Stimulated activated CD4-positive, alpha-beta T cell treated with anti-CD3 and anti-CD28 coated beads, Interleukin-2, amount 100 ng/mL, for 4 hours (primary cell): ENCODE measurements at places on chromosomes 2 and 18.

GRCh38 chr18:23113576-23113975 is 21.7 kb upstream of the CABLES1 start:
- no peak for DNase-seq

- no peak for DNase-seq
Observed at GRCh38 chr2:61727746-61728145, 126.1 kb downstream of the FAM161A start.

GRCh38 chr2:48165070-48165753 is 258.9 kb upstream of the FBXO11 start:
- no peak for DNase-seq

GRCh38 chr2:109254174-109254904 is 125.3 kb downstream of the SH3RF3 start:
- no peak for DNase-seq

DNA sequence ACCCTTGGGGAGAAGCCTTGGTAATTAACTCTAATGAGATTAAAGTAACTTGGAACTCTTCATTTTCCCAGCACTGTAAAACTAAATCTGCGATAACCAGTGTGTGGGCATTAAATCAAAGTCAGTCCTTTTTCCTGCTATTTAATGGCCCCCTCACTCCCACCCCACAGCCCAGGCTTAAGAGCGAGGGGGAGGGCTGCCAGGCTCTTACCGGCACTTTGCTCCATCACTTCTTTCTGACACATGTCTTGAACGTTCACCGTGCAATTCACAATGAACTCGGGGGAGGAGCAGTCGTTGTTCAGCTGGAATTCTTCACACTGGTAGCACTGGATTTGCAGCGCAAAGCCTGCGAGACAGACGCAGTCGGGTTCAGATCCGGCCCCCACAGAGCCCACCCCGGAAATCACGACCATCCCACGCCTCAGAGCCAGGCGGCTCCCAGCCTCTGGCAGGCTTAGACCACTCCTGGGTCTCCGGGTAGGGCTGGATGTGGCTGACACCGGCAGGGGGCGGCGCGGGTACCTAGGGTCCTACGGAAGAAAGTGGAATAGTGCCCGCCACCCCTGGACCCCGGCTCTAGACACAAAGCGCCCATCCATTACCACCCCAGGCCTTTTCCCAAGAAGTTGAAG is 1.7 kb downstream of the LYPD1 start:
- no peak for DNase-seq

DNA sequence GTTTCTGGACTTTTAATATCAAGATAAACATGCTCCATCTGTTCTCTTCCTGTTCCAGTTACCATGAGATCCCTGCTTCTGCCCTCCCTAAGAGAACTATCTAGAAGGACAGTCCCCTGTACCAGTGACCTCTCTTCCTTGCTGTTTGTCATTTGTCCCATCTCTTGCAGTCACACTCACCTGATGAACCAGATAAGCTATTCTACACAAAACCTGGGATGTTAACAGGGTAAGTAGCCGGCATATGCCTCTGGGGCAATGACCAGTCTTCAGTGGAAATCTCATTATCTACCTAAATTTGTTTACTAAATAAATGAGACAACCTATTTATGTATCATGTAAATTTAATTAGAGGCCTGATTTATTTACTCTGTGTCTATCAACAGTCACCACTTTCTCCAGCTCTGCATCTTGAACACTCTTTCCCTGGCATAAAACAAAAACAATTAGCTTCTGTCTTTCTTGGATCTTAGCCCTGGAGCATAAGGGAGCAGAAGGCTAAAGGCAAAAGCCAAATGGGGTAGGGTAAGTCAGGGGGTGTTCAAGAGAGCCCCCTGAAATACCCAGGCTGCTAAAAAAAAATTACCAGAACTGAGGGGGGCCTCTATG is 337.7 kb downstream of the ALK start:
- DNase-seq, result no peak

GRCh38 chr2:201279079-201279478 is 18.7 kb downstream of the CASP8 start:
- DNase-seq, result no peak

GRCh38 chr18:59697236-59697932 is at the start of gene CCBE1:
TSS of gene CCBE1 (minus strand) at chr18:59697423.
- no peak for DNase-seq

- no peak for DNase-seq
Observed at GRCh38 chr2:79985145-79985544, 319.4 kb downstream of the LRRTM1 start.

DNA sequence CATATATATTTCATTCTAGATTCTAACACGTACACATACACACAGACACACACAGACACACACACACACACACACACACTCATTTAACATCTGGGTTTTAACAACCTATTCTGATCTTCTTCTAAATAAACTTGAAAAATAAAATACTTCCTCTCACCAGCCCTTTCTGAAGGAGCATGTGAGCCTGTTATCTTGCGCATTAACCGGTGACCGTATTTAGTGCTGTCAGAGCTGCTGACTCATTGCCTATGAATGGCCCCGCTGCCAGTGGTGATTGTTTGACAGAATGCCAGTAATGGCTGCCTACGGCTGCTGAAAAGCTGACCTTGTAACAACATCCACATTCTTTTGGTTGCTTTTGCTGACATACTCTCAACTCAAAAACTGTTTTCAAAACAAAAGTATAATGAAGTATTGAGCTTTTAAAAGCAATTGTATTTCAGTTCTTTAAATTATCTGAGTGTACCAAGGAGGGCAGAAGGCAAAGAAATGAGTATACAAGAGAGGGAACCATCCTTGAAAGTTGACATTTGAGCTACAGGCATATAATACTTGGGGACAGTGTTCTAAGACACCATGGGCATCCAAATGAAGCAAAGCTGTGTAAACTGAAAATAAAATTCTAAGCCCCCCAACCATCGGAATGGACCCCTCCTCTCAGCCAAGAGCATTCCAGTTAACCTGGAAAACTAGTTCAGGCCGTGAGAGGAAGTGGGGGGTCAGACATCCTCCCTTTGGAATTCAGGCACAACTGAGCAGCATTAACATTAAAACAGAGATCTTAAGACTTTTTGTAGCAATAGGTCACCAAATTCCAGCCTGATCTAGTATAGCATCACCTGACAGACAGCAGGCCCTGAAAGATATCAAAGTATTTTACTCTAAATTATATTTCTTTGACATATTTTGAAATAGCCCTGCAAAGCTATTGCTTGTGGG is 50.2 kb upstream of the DTNA start:
- no peak for DNase-seq

DNA sequence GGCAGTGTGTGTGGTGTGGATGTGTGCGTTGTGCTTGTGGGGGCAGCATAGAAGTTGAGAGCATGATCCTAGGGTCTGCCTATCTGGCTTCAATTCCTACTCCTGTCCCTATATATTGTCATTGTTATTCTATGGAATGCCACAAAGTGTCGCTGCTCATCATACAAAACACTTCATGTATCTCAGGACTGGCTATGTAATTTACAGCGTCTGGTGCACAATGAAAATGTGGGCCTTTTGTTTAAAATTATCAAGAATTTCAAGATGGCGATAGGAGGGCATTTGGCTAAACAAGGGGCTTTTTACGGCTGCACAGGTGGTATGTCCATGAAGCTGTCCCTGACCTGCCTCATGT is 3.4 kb downstream of the SERPINB2 start:
- DNase-seq, result no peak

GRCh38 chr2:217466104-217466503 is 536.7 kb downstream of the TNS1 start:
- DNase-seq, result no peak

DNA sequence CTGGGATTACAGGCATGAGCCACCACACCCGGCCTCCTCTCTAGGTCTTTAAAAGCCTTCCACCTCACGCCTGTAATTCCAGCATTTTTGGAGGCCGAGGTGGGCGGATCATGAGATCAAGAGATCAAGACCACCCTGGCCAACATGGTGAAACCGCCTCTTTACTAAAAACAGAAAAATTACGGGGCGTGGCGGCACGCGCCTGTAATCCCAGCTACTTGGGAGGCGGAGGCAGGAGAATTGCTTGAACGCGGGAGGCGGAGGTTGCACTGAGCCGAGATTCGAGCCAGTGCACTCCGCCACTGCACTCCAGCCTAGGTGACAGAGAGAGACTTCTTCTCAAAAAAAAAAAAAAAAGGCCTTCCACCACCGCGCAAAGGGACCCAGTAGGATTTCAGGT is 1.3 kb upstream of the FAM117B start:
- no peak for DNase-seq

DNA sequence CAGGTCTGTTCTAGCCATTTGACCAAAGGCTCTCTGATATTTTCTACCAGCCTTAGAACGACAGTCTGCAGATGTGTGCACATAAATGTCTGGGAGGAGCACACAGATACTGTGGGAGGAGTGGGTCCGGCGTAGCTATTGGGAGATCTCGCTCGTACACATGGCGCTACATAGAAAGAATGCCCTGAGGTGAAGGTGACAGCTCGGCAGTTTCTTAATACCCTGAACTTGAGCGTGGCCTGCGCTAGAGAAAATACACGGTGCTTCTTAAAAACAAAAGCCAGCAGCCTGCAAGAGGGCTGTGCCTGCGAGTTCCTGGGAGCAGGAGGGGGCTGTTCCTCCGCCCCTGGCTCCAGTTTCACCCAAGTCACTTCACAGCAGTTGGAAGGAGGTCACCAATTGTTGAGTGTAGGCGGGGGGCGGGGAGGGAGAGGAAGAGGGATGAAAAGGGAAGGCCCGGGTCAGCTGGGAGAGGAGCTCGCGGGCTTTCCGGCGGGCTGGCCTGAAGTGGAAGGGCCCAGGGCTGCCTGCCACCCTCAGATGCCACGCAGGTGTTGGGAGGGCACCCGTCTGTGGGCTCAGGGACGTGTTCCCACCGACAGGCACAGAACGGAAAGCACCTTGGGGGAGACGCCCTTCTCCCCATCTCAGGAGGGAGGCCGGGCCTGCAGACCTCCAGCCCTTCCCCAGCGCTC is 124.7 kb upstream of the ZNF516 start:
- DNase-seq, result no peak

- no peak for DNase-seq
Observed at GRCh38 chr2:56047136-56047535, 123.6 kb upstream of the EFEMP1 start.

GRCh38 chr2:27705851-27706622 is 42.3 kb downstream of the SLC4A1AP start:
- no peak for DNase-seq

- no peak for DNase-seq
Observed at GRCh38 chr2:173043897-173044519, 31.6 kb upstream of the MAP3K20 start.
